Stimulated activated CD4-positive, alpha-beta T cell treated with anti-CD3 and anti-CD28 coated beads, TNF-alpha, amount 100 ng/mL, for 4 hours (primary cell): ENCODE measurements at places on chromosomes 3 and 15.

- no peak for DNase-seq
Observed at GRCh38 chr15:36696196-36696595, 116.8 kb downstream of the CDIN1 start.

- DNase-seq = no peak
Observed at GRCh38 chr3:98877132-98877531, 24.4 kb downstream of the DCBLD2 start.

DNA sequence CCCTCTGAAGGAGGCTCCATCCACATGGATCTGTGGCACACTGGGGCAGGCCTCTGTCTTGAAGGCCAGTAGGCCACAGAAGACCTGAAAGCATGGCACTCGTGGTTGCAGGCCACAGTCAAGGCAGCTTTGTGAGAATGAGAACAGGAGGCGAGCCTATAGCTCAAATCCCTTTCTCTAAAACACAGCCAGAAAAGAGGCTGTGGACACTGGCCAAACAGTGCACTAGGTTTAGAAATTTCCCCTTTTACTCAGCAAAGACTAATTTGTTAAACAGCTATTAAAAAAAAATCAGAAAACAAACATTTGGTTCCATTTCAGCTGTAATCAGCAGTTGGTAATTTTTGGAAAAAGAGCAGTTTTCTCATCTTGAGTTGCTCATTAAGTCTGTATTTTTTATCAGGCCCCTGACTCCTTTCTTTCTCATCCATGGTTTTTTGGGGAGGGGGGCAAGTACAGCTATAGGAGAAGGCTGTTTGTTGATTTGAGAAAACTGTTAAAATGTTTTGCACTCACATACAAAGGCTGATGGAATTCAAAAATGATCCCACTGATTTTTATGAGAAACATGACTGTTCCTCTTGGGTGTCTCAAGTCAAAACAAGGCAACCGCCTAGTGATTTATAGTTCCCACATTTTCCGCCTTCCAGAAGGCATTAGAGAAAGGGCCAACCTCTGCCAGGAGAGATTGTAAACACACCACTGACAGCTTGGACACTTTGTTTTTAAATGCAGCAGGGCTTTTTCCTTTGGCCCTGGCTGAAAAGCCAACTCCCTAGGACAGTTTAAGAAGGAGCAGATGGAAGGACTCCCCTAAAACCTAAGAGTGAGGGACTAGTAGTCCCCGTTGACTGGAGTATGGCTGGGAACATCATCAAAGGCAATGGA is 28.1 kb downstream of the PARP16 start:
- DNase-seq = no peak

- DNase-seq = no peak
Observed at GRCh38 chr3:51684971-51685751, 14.1 kb downstream of the TEX264 start.

DNA sequence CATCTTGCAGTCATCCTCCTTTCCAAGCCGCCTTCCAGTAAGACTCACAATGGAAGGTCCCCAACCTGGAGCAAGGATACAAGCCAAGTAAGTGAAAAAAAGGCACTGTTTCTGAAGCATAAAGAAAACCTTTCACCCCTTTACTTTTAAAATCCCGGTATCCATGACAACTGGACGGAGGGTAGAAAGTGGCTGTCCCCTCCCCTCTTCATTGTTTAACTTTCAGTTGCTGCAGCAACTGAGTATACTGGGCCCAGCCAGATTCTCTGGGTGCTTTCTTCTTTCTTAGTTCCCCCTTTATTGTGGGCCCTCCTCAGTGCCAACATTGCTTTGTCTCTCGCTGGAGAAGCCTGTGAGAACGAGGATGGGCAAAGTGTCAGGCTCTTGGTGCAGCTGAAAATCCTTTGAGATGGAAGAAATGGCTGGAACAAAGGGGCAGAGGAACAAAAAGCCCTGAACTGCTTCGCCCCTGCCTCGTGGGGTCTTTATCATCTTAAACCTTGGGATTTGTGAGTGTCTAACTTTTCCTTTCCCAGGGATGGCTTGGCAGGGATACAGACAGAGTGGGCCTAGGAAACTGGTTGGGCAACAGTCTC is 224.0 kb upstream of the RGMA start:
- DNase-seq = no peak
